ENCODE measurements at places on chromosomes 16 and 17.

GRCh38 chr16:66658860-66659190 lies 37.7 kb downstream of the CMTM4 start:
- DNase-seq = no peak

DNA sequence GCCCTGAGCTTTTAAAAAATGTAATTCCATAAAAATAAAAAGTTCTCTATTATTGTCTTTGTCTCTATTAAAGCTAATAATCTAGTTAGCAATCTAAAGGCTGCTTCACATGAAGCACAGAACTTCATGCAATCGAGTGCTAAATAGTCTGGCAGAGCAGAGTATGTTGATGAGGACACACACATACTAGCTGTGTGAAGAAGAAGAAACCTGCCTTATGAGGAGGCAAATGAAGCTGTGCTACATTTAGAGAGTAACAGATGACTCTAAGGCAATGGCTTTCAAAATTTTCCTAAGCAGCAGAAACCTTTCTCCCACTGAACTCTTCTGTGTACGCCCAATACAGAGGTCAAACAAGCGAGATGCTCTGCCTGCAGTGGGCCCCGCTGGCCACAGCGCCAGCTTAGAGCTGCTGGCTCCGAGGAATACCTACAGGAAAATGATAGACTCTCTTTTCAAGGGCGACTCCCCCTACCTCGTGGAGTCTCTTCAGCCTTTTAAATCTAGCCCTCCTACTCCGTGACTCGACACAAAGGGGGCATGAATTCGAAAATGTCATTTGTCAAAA lies 39.2 kb downstream of the GNA13 start:
- no peak for DNase-seq

DNA sequence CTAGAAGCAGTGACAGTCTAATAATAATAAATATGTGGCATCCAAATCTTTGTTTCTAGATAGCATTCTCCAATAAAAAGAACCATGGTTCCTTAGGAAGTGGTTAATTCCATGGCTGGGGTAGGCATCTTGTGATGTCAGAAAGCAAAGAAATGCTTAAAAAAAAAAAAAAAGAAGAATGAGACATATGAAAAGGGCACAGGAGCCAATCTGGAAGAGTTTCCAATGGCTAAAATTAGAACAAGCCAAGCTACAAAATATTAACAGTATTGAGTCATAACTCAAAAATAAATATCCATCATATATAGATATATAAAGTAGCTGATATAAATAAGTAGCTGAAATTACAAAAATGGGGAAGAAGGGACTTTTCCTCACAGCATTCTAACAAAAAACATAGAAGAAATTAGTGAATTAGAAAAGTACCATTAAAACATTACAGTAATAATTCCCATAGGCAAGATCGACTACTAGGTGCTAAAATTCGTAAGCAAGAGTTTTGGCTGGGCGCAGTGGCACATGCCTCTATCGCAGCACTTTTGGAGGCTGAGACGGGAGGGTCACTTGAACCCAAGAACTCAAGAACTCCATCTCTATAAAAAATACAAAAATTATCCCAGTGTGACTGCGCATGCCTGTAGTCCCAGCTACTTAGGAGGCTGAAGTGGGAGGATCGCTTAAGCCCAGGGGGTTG lies 111.3 kb downstream of the TRIM37 start:
- no peak for DNase-seq

- peak; percentile 40 for DNase-seq
These were observed 234.6 kb downstream of the MSI2 start for GRCh38 chr17:57490890-57491289.

GRCh38 chr17:22411185-22411784 lies 719.0 kb downstream of the KCNJ18 start:
- no peak for DNase-seq

DNA sequence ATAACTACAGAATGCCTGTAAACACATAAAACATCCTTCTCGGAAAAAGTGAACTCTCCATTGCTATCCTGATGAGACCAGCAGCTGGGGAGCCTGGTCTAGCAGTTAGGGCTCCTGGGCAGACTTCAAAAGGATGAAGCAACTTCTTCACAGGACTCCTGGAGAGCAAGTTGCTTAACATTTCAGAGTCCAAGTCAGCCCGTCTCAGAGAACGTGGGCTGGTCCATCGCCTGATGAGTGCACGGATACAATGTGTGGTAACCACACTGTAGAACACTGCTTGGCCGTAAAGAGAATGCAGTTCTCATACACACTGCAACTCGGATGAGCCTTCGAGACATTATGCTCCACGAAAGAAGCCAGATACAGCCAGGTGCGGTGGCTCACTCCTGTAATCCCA lies 52.7 kb downstream of the TMEM235 start:
- DNase-seq = no peak

- no peak for DNase-seq
These were observed 40.3 kb upstream of the DDX52 start for GRCh38 chr17:37683454-37683984.

- peak; percentile 46 for DNase-seq
These were observed 85.0 kb downstream of the NOG start for GRCh38 chr17:56678249-56679114.

GRCh38 chr16:51960931-51961330 lies 586.0 kb downstream of the TOX3 start:
- DNase-seq = no peak
